ENCODE measurements at places on chromosomes 5 and 9.
A peak's percentile ranks its signal among the peaks of the same experiment; 100 is the strongest.

GRCh38 chr5:81286059-81286617, 15.2 kb upstream of the ZCCHC9 start:
- DNase-seq, result no peak

DNA sequence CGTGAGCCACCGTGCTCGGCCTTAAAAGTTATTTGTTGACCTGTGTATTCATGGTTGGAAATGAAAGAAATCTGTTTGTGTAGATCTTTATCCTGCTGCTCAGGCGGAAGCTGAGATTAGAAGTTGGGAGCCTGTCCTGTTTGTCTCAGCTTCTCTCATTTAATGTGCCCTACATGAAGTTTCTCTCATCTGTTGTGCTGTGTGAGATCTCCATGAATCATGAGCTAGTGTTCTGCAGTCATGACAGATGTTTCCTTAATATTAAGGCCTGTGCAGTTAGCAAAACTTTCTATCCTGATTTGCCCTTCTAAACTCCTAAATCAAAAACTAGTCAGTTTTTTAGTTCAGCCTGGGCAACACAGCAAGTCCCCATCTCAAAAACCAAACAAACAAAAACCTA, 59.5 kb downstream of the FAM78A start:
- DNase-seq, result no peak

DNA sequence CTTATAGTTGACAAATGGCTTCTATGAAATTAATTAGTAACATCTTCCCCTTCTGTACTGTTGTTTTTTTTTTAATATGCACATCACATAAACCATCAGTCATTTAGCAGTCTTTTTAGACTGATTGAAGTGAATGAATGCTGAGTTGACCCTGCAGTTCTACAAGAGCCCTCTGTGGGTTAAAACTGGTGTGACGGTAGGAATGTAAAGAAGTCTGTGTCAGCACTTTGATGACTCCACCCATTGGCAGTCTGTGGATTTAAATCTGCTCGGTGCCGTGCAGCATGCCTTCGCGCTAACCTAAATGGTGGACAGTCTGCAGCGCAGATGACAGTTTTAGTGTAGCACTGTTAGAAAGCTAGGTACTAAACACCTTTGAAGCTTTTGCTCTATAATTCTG, 3.1 kb downstream of the GTF3C4 start:
- peak; percentile 1 for DNase-seq

- DNase-seq, result no peak
These were observed 296.1 kb downstream of the YTHDC2 start for GRCh38 chr5:113809626-113810025.

- no peak for DNase-seq
These were observed 91.5 kb upstream of the DNAH5 start for GRCh38 chr5:14035859-14036503.

DNA sequence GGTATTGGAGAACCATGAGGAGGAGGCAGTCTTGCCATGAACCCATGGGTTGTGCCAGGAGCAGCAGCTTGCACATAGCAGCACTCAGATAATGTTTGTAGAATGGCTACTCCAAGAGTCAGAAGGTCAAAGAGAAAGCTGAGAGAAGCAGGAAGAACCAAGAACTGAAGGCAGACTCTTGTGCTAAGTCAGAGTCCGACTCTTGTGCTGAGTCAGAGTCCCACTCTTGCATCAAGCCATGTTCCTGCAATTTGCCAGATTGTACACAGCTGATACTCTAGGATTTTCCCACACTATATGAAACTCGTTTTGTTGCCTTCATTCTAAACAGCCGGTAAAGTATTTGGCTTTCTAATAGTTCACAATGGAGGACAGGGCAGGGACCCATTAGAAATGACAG, 26.2 kb upstream of the HSPA9 start:
- no peak for DNase-seq

- no peak for DNase-seq
These were observed 252.6 kb downstream of the CDK5RAP2 start for GRCh38 chr9:120327322-120327721.

DNA sequence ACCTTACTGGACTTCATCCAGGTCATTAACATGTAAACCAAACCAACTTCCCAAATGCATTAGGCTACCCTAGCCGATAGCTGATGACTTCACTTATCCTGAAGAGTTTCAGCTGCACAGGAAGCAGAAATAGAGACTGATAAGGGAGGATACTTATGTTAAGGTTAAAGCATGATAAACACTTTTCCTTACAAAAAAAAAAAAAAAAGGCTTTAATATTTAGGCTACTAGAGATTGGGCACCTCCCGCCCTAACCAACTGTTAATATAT, 1.6 kb upstream of the MEF2C start:
- no peak for DNase-seq

DNA sequence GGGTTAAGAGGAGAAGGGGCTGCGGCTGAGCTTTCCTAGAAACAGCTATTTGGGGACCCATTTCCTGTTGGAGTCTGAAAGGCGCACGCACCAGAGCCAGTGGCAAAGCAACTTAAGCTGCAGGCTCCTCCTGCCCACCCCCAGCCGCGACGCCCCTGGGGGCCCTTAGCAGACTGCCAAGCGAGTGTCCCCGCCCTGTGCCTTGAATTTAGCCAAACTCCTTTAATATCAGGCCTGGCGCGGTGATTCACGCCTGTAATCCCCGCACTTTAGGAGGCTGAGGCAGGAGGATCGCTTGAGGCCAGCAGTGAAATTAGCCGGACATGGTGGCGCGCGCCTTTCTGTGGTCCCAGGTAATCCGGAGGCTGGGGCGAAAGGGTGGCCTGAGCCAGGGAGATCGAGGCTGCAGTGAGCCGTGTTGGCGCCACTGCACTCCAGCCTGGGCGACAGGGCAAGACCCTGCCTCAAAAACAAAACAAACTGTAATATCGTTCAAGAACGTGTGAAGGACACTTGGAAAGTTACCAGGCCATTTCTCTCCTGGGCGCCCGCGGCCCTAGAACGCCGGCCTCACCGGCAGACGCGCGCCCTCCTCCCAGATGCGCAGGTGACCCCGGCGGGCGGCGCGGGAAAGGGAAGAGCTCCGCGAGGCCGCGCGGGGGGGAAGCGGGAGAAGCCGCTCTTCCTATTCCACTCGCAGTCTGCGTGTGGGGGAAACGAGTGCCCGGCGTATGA, 1.0 kb upstream of the F2R start:
- DNase-seq, result no peak

DNA sequence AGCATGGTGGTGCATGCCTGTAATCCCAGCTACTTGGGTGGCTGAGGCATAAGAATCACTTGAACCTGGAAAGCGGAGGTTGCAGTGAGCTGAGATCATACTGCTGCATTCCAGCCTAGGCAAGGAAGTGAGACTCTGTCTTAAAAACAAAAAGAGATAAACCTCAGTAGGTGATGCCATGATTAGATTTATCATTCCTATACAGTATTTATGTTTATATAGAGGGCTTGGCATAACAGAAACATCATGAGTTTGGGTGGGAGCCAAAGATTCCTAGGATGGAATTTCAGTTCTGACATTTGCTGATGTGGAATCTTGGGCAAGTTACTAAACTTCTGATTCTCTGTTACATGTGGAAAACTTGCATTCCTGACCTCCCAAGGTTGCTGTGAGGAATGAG, 22.3 kb downstream of the RFK start:
- no peak for DNase-seq

GRCh38 chr5:6143523-6143922, 234.8 kb downstream of the MED10 start:
- peak; percentile 15 for DNase-seq

DNA sequence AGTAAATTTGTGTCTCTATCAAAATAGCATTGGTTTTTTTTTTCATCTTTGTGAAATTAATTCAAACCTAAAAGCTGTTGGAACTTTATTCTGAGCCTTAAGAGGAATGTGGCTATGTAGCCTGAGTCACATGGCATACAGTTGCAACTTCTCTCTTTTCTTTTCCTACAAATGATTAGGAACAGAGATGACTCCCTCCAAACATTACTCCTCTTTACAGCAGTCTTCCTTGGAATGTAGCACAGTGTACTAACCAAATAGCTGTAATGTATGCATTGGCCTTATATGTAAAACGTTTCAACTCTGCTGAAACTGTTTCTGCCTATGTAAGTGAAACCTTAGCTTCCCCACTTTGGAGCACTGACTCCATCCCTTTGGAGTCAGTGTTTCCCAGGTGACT, 100.9 kb upstream of the MAP1B start:
- no peak for DNase-seq

DNA sequence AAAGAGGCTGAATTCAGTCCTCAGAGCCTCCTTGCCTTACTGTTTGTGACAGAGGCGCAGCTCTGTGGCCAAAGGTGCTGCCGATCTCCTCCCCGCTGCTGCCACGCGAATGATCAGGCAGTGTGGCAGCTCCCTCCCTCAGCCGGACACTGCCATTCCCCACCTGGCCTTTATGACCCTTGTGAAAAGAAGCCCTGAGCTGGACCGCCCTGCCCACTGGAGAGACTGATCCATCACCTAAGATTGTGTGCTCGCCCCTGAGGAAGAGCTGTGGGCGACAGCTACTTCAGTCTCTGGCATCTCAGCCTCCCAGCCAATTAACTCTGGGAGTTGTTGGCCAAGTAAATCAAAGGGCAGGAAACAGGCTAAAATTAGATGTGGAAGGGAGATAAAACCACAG, 90.9 kb downstream of the CARTPT start:
- DNase-seq, result peak; percentile 57

GRCh38 chr9:136292026-136292538, 11.8 kb downstream of the CCDC187 start:
- no peak for DNase-seq

- DNase-seq, result no peak
These were observed 42.1 kb downstream of the LRRTM2 start for GRCh38 chr5:138833080-138833479.

DNA sequence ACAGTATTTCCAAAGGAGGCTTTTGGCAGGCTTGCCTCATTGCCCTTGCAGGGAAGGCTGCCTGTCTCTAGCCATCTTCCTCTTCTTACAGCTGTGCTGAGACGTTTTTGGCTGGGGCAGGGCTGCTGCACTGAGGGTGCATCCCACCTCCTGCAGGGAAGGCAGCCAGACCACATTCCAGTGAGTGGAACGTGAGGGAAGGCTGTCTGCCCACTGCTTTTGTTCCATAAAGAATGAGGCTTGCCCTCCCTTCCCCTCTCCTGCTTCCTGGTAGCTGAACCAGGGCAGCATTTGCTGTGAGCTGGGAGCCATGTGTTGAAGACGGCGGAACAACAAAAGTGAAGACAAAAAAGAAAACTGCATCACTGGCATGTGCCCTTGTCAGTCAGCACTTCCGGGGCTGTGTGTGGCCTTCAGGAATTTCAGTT, 16.8 kb downstream of the MGAT1 start:
- DNase-seq, result no peak

- no peak for DNase-seq
These were observed 1.3 kb downstream of the AK1 start for GRCh38 chr9:127876026-127876763.

- no peak for DNase-seq
These were observed 7.3 kb upstream of the RAI14 start for GRCh38 chr5:34648840-34649158.

- peak; percentile 66 for DNase-seq
These were observed 722.8 kb upstream of the GRAMD2B start for GRCh38 chr5:125700380-125700861.

DNA sequence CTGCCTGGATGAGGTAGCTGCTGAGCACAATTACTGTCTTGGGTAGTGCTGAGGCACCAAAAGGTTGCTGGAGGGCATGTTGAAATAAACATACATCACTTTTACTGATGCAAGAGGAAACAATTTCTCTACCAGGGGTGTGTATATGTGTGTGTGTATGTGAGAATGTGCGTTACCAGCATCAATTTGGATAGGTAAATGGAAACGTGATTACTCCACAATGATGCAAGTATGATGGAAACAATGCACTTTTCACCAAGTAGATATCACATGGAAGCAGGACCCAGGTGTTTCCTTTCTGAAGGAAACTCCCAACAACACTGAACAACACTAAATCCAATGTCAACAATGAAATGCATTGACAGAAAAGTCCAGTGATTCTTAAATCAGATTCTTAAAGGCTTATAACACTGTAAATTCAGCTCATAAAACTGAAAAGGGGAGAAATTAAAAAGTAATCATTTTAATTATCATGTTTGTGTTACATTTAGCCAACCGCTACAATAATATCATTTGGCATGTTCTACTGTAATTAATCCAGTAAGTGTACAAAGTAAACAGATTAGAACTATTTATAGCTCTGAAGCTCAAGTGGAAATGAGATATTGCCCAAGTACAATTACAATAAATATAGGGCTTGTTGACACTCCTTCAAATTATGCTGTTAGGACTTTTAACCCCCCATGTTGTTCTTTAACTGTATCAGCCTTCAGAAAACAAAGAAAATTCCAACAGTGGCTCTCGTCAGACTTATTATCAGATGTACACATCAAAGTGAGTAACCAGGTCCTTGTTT, 25.3 kb downstream of the YIPF5 start:
- DNase-seq, result peak; percentile 26

- no peak for DNase-seq
These were observed 43.9 kb downstream of the MAPKAP1 start for GRCh38 chr9:125663127-125663526.

DNA sequence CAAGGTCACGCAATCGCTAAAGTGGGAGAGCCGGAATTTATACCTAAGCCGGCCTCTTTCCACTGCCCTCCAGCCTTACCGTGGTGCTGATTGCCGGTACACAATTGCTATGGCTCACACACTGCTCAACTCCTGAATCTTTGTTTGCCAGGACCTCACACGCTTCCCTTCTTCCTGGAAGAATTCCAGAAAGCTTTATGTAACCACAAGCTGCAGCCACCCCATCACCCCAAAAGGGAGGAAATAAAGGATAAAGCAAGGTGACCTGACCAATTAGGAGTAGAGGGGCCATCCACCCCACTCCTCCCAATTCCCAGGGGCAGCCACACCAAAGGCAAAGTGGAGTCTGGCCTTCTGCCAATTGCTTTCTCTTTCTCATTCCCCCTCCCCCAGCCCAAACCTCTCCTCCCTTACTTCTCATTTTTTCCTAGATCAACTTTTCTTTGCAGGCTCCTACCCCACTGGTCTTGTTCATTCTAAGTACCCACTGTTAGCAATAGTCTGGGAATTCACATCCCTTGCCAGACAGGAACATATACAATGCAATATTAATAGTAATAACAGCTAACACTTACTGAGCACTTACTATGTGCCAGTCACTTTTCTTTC, 18.0 kb upstream of the CDC23 start:
- no peak for DNase-seq

- DNase-seq, result no peak
These were observed 59.8 kb upstream of the GOLPH3 start for GRCh38 chr5:32233696-32234447.

GRCh38 chr9:126626127-126626925, 12.6 kb downstream of the LMX1B start:
- DNase-seq, result no peak

All from NCI-H2081 (cell line).